ENCODE measurements at places on chromosomes 16 and 17. TPM values are rescaled to one million over a fixed set of nuclear protein-coding genes. Genes with fewer than 3 reads are reported as not detected.

DNA sequence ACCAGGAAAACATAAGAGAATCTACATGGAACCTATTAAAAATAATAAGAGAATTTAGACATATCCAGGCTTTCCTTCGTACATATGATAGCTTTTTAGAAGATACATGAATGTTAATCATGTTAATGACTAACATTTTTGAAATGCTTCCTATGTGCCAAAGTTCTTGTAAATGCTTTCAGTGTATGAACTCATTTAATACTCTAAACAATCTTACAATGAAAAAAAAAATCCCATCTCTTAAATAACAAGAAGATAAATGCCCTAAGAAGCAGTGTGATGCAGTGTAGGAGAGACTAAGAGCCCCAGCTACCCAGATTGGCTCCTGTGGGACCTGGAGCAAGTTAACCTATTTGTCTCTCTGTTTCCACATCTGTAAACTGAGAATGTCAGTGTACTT is 220.4 kb upstream of the MYOCD start:
- DNase-seq = no peak

DNA sequence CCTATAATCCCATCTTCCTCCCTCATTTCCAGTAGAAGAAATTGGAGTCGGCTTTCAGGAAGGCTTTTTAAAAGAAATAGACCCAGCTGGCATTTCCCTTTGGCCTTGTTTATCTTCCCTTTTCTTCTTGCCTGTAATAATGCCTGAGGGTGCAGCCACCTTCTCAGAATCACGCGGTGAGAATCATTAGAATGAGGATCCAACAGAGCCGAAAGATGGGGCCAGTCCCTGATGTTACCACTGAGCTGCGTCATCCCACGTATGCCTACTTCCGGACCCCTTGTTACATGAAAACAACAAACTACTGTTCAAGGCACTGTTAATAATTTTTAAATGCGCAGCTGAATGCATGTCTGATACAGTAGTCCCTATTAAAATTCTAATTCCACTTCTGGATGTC is 24.1 kb downstream of the SDR42E1 start:
- no peak for DNase-seq

DNA sequence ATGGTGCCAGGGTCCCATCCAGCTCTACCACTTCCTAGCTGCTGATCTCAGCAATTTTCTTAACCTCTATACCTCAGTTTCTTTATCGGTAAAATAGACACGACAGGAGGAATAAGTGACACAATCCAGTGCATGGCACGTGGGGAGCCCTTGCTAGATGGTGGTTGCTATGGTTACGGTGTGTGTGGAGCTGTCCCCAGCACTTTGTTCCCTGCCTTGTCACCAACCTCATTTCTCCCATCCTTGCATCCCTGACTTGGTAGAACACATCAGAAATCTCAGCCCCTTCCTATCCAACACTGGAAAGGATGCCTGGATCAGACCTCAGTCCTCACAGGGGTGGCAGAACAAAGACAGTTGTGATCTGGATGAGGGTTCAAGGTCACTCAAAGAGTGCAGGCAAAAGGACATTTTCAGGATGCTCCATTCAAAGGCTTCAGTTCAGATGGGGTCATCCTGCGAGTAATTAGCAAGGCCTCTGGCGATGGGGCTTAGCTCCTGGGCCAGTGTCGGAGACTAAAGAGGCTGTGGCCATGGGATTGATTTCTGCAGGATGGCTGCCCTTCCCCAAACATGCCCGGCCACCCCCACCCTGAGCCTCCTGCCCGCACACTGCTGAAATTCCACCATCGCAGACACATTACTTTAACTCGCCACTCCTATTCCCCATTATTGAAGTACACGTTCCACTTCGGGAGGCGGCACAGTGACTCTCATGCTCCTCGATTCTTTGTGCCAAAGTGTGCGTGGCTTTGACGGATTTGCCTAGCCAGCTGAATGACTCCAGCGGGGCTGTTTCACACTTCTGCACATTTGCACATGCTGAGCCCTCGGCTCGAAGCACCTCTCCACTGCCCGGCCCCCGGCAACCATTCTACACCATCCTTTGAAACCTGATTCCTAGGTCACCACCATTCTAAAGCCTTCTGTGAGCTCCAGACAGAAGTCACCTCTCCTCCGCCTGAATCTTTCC is 40.3 kb downstream of the WNT3 start:
- no peak for DNase-seq

- DNase-seq = no peak
Measured at GRCh38 chr17:50258647-50259476, 15.4 kb upstream of the TMEM92 start.

DNA sequence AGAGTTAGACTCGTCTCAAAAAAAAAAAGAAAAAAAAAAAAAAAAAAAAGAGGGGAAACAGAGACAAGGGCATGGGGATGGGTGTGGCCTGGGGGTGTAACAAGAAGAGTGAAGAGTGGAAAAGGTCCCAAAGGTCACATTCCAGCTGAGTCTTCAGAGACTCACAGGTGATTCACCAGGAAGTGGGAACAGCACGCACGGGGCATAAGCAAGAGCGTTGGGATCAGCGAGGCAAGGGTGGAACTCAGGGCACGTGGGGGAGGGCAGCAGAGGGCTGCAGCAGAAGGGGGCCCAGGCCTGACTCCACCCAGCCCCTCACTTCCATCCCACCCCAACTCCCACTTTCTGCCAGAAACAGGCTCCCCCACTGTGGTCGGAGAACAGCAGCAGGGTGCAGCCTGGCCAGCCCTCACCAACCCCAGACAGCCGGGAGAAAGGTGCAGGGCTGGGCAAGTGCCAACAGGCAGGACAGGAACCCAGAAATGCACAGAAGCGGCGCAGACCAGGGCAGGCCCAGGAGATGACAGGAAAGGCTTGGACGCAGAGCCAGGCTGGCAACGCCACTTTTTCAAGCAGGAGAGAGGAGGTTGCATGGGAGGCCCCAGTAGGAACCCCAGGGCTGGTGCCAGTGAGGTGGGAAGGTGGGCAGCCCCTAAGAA is 3.3 kb downstream of the MEAK7 start:
- DNase-seq = no peak

CRHR1 gene
- total RNA-seq = not detected

DNA sequence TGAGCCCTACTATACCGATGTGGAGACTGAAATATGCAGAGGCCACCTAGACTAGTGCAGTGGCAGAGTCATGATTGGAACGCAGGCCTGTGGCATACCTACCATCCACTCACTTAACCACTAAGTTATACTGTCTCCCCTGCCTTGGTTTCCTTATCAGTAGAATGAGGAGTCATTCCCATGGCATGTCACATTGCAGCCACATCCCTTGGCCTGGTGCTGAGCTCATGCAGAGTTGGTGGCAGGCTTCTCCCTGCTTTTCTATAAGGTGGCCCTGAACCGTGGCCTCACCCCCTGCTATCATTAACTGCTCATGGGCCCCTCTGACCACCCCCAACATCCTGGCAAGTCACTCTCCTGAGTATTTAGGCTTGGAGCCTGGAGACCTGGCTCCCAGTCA is 212.5 kb downstream of the KATNIP start:
- DNase-seq = no peak

CDH15 gene
- 0.09 TPM for total RNA-seq

- no peak for DNase-seq
Measured at GRCh38 chr16:49281480-49281842, at the start of gene CBLN1. CBLN1 (minus strand) TSS chr16:49281838; CDS start chr16:49281465, 373 bp downstream.
